NK-92 treated with Interleukin-12 subunit alpha and Interleukin-12 subunit beta, amount 100 ng/mL, for 24 hours (cell line): ENCODE measurements at places on chromosomes 7 and 10.

DNA sequence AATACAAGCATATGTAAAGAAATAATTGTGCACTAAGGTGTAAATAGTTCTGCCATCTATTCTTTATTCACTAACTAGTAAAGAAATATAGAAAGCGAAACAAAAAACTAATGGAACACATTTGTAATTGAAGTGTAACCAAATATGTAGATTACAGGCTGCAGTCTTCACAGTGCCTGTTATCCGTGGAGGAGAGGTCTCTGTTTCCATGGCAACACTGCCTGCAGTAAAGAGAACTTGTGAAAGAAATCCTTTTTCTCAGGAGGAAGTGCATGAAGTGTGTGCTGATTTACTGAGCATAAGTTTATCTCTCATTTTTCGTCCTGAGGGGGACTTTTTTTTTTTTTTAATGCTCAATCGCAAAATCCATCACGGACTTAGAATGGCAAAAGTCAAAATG lies 102.5 kb downstream of the APBB1IP start:
- DNase-seq = no peak

DNA sequence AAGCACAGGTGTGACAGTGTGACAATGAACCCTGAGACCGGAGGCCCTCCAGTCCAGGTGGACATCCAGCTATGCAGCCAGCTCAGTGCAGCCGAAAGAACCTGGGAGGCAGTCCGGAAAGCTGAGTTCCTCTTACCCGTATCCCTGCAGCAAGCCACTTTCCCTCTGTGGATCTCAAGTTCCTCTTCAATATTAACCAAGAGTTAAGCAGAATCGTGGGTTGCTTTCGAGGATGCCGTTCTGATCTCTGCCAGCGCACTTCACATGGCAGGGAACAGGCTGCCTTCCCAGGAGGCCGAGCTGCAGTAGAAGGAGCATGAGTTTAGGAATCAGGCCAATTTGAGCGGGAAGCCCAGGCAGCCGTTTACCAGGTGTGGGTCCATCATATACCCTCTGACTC lies 591.6 kb downstream of the SDK1 start:
- no peak for DNase-seq

DNA sequence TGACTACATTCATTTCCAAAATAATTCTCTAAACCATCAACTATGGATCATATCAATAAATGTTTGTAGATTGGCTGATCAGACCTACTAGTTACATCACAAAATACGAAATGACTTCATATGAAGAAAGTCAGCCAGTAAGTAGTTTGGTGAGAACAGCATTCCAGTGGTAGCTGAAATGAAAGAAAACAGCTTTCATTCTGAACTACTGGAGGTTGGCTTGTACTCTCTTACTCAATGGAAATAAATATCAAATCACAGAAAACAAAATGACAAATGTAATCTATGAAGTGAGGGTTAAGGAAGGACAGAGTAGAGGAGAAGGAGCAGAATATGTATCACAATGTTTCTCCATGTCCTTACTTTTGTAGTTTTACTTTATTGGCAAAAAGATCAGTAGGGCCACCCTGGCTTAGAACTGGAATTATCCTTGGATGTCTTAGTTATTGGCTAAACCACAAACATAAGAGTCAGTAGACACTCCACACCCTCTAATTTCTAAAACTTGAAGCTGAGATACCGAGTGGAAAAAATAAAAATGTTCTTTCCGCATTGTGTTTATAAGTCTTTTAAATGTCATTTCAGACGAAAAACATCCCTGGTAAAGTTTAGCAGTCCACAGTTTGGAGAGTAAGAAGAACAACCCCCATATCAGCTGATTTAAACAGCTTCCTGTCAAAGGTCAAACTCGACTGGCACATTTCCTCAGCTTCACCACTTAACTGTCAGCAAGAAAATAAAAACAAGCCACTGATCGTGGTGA lies 74.0 kb upstream of the DGKI start:
- DNase-seq = no peak

DNA sequence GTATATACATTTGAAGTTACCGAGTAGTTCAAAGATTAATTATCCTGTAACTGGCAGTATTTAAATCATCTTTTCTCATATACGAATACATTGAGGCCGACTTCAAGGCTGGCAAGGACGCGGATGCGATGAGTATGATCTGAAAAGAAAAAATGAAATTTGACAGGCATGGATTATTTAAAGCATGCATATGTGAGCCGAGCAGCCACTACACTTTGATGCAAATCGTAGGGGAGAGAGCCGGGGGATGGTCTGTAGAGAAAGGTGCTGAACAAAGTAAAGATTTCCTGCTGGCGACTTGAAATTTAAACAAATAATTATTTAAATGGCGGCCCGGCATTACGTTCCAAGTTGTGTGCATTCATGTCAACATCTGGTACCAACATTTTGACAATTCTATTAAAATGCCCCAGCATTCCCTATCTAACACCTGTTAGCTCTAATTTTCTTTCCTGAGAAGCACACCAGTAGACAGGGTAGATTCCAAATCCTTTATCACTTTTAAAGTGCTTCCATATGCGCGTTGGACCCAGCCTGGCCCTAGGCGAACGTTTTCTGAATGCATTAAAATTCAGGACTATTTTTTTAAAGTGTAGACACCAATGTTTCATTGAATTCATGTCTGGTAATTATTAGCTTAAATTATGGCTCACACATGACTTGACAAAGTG lies 188.7 kb downstream of the EMX2 start:
- DNase-seq = no peak

GRCh38 chr7:52154382-52154781 lies 837.8 kb upstream of the COBL start:
- DNase-seq = no peak

GRCh38 chr7:32892521-32893206 lies 1.1 kb upstream of the KBTBD2 start:
- no peak for DNase-seq

DNA sequence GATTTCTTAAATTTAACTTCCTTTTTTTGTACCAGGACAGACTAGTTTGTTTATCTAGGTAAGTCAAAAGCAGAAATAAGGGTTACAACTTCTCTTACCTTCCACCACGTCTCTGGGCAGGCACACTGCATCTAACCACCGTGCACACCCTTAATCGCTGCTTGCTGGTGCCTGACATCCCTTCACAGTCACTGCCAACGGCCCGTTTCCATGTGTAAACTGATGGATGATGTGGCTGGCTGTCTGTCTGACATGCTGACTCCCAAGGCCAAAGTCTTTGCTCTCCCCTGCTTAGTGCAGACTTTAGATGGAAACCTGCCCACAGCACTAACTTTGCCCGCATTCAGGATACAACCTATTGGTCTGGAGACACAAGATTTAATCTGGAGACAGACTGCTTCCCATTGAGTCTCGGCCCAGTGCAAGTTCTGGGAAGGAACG lies 1.1 kb downstream of the TMEM273 start:
- no peak for DNase-seq
